ENCODE measurements at places on chromosomes 2 and 18.

DNA sequence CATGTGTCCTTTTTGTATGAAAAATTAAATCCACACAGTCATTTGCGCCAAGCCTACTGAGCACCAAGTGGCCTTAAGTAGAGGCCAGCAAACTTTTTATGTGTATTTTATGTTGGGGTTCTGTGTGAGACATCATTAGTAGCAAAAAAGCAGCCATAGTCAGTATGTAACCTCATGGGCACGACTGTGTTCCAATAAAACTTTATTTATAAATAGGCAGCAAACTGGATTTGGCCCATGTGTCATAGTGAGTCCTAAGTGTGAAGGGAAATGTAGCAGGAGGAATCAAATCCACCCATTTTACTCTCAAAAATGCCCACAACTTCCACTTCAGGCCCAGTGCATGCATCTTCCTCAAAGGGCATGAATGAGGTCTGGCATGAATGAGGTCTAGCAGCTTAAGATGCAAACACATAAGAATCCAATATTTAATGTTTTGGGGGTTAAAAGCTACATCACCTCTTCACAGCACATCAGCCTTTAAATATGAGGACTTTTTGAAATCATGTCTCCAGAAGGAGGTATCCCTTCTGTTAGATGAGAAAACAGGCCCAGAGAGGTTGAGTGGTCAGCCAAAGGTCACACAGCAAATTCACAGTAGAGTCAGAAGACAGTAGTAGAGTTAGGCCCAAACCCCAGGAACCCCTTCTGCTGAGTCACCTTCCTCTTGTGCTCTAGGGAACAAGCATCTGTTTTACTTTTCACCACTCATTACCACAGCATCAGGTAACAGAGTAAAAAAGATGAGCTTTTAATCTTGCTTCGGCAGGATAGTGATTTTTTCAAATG is 45.6 kb downstream of the MREG start:
- no peak for DNase-seq

DNA sequence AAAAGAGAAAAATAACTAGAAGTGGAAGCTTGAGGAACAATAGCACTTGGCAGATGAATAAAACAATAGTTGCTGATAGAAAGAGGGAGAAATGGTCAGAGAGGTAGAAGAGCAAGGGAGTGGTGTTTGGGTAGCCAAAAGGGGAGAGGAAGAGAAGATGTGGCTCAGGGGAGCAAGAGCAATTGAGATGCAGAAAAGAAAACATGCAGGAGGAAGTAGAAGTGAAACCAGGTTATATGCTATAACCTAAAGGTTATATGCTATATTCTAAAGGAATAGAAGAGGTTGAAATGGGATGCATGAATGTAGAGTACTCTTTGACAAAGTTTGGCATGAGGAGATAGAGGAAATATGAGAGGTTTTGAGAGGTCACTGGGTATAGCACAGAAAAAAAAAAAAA is 759.5 kb downstream of the SATB2 start:
- no peak for DNase-seq

DNA sequence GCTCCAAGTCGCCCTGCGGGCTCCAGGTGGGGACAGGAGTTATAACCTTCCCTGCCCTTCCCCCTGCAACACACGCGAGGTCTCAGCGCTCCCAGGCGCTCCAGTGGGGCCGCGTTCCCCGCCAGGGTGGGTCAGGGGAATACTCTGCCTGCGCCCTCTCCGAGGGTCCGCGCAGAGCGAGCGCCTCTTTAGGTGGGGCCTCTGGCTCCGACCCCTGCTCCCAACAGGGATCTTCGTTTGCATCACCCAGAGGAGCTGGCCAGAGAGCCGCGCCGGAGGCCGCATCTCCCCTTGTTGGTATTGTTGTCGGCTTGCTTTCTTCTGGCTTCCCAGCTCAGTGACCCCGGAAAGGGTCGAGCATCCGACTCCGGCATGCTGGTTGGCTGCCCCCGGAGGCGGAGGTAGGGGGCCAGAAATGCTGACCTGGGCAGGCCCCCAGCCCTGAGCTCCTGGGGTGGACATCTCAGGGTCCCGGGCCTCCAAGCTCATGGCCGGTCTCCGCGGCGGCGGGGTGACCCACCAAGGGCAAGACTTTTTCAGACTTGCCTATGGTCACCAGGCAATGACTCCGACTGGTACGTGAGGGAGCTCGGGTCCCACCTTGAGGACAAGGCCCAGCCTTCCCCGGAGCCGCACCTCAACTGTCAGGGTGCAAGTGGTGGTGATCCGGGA is 11.2 kb upstream of the EN1 start:
- DNase-seq: no peak

GRCh38 chr2:48183991-48184390 is 277.7 kb upstream of the FBXO11 start:
- no peak for DNase-seq

DNA sequence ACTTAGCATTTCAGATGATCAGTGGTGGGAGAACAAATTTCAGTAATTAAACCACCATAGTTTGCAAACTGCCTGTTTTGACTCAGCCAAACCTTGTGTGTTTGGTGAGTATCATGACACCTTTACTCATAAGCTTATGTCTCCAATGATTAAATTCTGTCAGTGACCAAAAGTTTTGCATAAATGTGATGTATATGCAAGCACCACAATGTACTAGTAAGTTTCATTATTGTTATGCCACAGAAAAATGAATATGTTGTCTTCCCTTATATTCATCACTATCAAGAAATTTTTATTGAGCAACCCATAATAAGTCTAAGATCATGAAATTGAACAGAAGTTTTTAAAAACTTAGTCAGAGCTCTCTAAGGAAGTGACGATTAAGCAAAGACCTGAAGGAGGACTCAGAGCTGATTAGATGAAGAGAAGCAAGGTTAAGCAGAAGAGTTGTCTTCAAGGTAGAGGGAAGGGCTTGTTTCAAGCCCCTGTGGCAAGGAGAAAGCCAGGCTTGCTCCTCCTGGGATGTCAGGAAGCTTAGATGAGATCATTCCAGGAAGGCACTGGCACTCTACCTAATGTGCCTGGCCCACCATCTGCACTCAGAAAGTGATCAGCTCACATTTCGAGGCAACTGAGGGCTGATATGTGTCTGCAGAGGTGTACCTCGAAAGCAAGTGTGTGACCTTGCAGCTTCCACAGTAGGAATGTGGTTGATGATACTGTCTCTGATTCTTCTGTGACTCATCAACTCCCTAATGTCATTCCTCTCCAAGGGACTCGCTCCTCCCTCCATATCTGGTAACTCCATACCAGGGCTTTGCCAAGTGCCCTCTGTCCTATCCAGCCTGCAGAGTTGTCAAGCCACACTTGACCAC is 54.7 kb downstream of the KCTD18 start:
- DNase-seq: no peak

- no peak for DNase-seq
These were observed 19.0 kb downstream of the HAT1 start for GRCh38 chr2:171941316-171941699.

GRCh38 chr2:7324706-7325105 is 407.5 kb downstream of the RNF144A start:
- no peak for DNase-seq

DNA sequence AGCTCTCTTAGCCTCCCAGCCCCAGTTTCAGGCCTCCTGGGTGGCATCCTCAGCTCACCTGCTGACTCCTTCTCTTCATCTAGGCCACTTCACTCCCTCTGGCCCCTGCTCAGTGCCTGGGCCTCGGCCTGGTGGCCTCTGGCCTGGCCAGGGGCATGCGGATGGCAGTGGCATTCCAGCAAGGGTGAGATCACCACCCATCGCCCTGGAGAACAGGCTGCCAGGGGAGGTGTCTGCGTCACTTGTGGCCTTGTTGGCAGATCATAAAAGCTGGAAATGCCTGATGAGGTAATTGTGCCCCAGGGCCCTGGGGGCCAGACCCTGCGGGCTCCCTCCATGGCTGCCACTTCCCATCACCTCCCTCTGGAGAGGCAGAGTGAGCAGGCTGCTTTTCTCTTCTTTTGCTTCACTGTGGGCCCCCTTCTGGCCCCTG is 72.5 kb upstream of the SMAD2 start:
- no peak for DNase-seq

- peak; percentile 57 for DNase-seq
These were observed 38.9 kb downstream of the METAP1D start for GRCh38 chr2:172038604-172039003.

DNA sequence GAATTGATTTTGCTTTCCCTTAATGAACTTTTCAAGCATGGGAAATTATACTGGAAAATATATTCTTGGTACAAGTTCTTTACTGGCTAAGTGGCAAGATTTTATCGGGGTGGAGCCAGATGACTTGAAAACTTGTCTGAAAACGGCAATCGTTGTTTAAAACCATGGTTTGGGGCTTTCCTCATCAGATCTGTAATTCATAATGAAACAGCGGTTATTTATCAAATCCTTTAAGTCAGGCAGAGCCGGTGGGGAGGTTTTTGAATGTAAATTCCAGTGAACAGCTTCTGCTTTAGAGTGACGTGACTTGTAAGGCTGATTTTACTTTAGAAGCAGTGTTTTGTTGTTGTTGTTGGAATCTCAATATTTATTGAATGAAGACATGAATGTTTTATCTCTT is 2.6 kb downstream of the SEC11C start:
- DNase-seq: no peak

- DNase-seq: peak; percentile 94
These were observed 42.7 kb downstream of the SH3RF3 start for GRCh38 chr2:109171444-109172334.

GRCh38 chr2:16006537-16007166 is 66.3 kb downstream of the MYCN start:
- DNase-seq: no peak

DNA sequence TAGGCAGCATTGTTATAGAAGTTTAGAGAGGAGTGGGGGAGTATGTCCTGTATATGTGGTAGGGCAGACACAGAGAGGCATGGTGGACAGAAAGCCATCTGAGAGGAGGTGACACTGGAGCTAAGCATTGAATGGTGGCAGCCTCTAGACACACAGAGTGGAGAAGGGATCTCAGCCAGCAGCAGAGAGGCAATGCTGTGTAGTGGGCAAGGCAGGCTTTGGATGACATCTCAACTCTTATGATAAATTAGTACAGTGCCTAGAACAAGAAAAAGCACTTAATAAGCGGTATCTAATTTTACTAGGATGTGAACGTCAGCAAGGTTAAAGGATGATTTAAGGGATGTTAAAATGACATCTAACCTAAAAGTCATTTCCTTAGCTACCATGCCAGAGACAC is 22.5 kb upstream of the CERS6 start:
- DNase-seq: no peak

GRCh38 chr2:235330775-235331451 is 162.9 kb upstream of the AGAP1 start:
- peak; percentile 78 for DNase-seq

GRCh38 chr2:109244750-109245382 is 115.9 kb downstream of the SH3RF3 start:
- DNase-seq: no peak

GRCh38 chr2:226423498-226423960 is 376.1 kb downstream of the IRS1 start:
- DNase-seq: no peak

DNA sequence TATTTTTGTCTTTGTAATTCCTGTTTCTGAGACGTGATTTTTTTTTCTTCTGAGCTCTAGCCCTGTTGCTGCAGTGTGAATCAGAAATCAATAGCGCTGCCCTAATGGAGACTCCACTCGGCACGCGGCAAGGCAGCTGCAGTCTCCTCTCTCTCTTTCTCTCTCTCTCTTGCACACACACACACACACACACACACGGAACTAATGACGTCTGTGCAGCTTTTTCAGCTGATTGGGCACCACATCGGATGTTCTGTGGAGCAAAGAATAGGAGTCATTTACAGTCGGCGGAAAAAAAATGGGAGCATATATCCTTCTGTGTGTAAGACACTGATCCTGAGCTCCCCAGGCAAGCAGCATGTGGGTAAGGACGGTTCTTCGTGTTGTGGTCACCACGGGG is 2.0 kb upstream of the MYT1L start:
- DNase-seq: no peak

GRCh38 chr2:216624251-216624650 is 9.0 kb upstream of the IGFBP2 start:
- DNase-seq: no peak
